Islet precursor cell (in vitro differentiated cells): ENCODE measurements at places on chromosomes 7 and 10.

- peak; percentile 86 for DNase-seq
Measured at GRCh38 chr10:63521416-63522276, 445 bp downstream of the REEP3 start.

DNA sequence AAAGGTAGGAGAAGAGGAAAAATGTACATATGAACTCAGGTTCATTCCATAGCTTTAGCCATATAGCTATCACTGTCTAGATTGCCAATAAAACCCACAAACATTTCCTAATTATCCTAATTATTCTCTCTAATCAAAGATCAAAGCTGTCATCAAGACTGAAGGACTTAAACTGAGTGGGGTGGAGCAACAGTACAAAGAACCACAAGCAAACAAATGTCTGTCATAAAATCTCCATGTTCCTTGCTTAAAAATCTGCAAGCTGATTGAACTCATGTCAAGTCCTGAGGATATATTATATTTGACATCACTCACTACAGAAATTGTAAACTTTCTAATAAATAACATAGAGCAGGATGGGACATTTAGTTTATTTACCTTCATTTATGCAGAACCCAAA is 315.9 kb downstream of the SNX13 start:
- DNase-seq: no peak

- DNase-seq: no peak
Measured at GRCh38 chr10:131938681-131939080, 37.9 kb downstream of the PPP2R2D start.

DNA sequence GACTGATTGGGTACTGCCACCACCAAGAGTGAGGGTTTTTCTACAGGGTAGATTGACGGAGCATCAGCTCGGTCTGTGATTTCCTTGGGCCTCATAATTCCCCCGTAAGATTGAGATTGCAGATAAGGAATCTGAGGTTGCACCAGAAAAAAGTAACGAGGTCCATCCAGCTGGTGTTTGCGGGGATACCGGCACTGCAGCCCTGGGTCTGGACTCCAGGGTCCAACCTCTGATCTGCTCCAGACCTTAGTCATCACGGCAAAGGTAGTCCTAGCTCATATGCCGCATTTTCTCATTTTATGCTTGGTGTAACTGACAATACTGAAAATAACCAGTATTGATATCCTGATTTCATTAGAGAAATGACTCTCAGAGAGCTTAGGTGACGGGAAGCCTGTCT is 3.9 kb downstream of the CARD11 start:
- no peak for DNase-seq

DNA sequence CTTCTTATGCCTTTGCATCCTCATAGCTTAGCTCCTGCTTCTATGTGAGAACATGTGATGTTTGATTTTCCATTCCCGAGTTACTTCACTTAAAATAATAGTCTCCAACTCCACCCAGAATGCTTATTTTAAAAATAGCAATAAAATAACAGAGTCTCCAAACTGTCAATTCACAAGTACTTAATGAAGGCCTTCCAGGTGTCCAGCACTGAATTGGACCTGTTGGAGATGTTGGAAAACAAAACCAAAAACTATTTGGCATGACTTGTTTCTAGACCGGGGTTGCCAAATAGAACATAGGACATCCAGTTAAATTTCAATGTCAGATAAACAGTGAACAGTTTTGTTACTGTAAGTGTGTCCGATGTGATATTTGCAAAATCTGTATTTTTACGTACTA is 208.1 kb upstream of the DKK1 start:
- no peak for DNase-seq

- no peak for DNase-seq
Measured at GRCh38 chr7:77993838-77994237, 195.3 kb downstream of the PHTF2 start.

DNA sequence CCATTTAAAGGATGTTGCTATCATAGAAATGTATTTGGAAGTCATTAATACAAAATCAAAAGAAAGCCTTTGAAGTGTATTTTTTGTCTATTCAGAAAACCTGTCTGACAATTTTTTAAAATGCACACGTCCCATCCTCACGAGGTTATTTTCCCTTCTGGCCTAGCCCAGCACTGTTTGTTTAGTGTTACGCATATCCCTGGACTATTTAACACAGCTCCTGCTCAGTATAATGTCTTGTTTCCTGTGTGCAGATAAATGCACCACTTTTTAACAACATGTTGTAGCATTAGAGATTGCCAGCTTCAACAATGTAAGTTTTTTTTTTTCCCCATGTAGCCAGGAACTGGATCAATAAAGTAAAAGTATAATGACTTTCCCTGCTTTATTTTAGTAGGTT is 102.6 kb upstream of the SFMBT2 start:
- no peak for DNase-seq

DNA sequence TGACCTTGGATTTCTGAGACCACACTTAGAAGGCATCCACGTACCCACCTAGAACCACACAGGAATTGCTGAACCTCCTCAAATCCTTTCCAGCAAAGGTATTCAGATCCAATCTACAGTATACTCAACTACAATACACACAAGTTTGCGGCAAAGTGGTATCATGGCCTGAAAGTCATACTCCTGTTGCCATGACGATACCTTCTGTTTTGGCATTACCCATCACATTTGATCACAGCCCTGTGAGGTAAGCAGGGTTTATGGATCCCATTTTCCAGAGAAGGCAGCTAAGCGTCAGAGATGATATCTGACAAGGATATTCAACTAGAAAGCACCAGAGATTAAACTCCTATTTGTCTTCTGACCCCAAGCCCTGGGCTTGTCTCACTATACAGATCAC is 32.8 kb downstream of the SGMS1 start:
- no peak for DNase-seq

DNA sequence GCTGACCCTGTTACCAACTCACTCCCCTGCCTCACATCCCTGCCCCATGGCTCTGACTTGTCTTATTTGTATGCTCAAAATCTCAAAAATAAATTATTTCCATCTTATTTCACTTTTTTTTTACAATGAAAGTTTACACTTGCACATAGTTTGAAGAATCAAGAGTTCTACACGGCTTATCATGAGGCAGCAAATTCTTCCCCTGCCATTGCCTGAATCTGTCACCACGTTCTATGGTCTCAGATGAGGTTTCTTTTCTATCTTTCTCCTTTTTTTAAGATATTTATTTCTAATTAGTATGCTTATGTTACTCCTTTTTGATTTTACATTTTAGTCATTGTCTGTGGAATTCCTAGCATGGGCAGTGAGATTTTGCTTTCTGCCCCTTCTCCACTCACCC is 28.4 kb downstream of the ARHGAP22 start:
- DNase-seq: no peak

GRCh38 chr10:98971464-98971863 is 264.2 kb downstream of the HPSE2 start:
- no peak for DNase-seq

GRCh38 chr10:124221356-124222317 is 128.2 kb upstream of the CHST15 start:
- no peak for DNase-seq

- DNase-seq: no peak
Measured at GRCh38 chr10:119362122-119362521, 154.8 kb downstream of the GRK5 start.

- DNase-seq: no peak
Measured at GRCh38 chr7:150450491-150451001, at the start of gene GIMAP8. Gene GIMAP8, plus strand, starts transcription at chr7:150450630. Its CDS starts 16,069 bp downstream, at chr7:150466699.

- DNase-seq: no peak
Measured at GRCh38 chr10:26624006-26624405, 73.5 kb upstream of the PDSS1 start.

- DNase-seq: no peak
Measured at GRCh38 chr7:36400606-36401005, 10.9 kb downstream of the ANLN start.

DNA sequence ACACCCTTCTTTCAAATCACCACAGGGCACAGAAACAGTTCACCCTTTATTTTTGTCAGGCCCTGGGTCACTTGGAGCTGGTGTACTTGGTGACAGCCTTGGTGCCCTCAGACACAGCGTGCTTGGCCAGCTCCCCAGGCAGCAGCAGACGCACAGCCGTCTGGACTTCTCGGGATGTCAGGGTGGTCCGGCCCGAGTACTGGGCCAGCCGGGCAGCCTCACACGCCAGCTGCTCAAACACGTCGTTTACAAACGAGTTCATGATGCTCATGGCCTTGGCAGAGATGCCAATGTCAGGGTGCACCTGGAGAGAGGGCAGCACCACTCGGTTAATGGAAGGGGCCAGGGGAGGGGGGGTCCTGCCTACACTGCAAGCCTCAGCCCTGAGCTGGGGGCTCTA is 2.5 kb downstream of the H2BK1 start:
- no peak for DNase-seq

GRCh38 chr10:25842146-25842545 is 91.9 kb upstream of the MYO3A start:
- DNase-seq: no peak

DNA sequence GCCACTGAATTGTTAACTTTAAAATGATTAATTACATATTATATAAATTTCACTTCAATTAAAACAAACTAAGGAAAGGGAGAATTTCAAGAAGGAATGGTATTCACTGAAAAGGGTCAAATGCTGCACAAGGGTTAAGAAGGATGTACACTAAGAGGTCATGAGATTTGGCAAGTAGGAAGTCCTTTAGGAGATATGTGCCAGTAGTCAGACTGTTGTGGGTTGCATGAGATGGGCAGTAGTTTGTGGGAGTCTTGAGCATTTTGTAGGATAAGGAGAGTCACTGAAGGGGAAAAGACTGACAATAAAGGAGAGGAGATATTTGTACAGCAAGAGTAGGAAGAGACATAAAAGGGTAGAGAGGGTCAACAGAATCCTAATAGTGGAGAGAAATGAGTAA is 12.4 kb upstream of the PTPN12 start:
- DNase-seq: no peak

DNA sequence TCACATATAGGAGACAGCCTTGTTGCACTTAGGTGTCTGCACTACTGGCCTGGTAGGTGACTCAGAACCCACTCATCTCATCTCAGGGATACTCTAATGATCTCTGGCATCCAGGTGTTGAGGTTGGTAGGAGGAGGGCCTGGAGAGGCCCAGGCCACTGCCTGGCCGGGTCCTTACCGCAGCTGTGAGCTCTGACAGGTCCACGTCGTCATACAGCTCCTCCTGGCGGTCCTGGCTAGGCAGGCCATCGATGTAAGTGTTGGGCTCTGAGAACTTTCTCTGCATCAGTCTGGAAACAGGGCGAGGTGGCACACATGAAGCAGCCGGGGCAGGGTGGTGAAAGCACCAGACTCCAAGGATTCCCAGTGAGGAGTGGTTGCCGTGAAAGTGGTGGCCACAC is 62.1 kb downstream of the VWA2 start:
- DNase-seq: no peak

- no peak for DNase-seq
Measured at GRCh38 chr10:97039538-97040247, 146.1 kb downstream of the SLIT1 start.

DNA sequence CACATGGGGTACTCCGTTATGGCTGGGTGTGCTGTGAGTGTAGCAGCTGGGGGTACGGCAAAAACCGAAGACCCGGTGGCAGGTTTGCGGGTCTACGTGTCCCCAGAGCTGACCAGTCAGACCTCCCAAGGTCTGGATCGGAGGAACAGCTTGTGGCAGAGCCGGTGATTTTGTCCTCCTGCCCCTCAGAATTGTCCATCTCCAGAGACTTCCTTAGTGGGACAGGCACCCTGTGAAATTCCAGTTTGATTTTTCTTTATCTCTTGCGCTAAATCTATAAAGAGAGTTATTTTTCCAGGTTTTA is 1.0 kb downstream of the EIF3B start:
- no peak for DNase-seq

DNA sequence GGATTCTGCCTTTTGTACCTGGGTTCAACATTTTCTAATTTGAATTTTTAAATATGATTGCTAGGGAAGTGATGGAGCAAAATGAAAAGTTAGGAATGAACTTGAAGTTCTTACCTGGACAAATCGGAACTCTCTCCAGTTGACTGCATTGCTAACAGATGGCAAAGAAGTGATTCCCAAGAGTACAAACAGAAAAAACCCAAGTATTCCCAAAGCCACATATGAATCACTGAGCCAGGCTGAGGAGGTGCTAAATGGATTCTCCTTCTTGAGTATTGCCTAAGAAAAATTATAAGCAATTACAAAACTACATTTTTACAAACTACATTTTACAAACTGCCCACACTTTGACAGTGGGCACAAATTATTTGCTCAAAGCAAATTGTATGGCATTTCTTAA is 25.9 kb downstream of the STEAP4 start:
- DNase-seq: no peak

GRCh38 chr7:92881091-92881485 is 44.7 kb upstream of the CDK6 start:
- no peak for DNase-seq

GRCh38 chr7:37277513-37277912 is 171.2 kb downstream of the ELMO1 start:
- peak; percentile 68 for DNase-seq

GRCh38 chr10:73226663-73227062 is 20.4 kb downstream of the DNAJC9 start:
- no peak for DNase-seq

DNA sequence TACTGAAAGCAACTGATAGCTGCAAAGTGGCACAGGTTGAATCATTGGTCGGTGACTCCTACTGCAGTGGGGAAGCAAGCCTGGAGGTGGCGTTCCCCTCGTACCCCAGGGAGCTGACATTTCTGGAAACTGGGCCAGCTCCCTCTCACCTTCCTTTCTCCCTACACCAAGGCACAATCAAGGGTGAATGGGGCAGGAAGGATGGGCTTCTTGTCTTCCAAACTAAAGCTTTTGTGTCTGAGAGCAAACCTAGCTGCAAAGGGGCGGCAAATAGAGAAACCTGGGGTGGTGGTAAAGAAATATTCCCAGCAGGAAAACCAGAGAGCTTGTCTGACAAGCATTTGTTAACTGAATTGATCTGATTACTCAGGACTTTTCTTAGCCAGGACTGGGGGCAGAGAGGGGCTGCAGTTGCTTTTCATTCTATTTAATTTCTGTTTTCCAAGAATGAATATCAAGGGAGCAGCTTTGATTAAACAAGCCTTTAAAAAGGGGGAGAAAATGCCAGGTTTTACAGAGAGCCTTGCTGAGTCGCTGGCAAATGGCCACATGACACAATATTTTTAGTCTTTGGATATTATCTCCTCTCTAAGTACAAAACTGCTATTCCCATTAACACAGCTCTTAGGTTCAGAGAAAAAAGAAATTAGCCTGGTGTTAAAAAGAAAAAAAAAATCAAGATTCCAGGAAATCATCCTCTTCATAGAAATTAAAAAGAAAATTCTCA is 27.8 kb downstream of the CDHR3 start:
- no peak for DNase-seq

GRCh38 chr10:119706521-119707278 is 19.1 kb upstream of the INPP5F start:
- no peak for DNase-seq

DNA sequence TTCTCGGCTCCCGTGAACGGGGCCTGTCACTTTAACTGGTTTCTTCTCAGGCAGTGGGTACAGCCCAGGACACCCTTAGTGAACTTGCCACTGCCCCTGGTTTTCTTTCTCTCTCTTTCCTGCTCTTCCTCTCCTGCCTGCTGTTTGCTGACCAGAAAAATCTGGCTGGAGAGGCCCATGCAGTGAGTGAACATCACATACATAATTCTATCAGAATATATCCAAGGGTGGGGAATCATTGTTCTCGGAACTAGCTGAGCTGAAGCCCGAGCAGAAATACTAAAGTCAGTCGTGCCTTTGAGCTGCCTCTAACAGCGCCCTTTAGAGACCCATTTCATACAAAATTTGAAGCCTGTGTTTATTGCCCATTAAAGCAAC is 501.5 kb upstream of the GALNT17 start:
- DNase-seq: no peak

GRCh38 chr7:511476-512145 is 8.0 kb downstream of the PDGFA start:
- DNase-seq: peak; percentile 64
